ENCODE measurements at places on chromosomes 16 and 17.
A peak's percentile ranks its signal among the peaks of the same experiment; 100 is the strongest.

- no peak for DNase-seq
These were observed 591.4 kb upstream of the CDH11 start for GRCh38 chr16:65713181-65713808.

GRCh38 chr17:33284022-33284421 lies 9.1 kb downstream of the ASIC2 start:
- DNase-seq = no peak

- DNase-seq = no peak
These were observed 178.4 kb downstream of the FTO start for GRCh38 chr16:53882310-53882709.

GRCh38 chr16:88533932-88534637 lies 36.1 kb upstream of the ZC3H18 start:
- DNase-seq = peak; percentile 48

DNA sequence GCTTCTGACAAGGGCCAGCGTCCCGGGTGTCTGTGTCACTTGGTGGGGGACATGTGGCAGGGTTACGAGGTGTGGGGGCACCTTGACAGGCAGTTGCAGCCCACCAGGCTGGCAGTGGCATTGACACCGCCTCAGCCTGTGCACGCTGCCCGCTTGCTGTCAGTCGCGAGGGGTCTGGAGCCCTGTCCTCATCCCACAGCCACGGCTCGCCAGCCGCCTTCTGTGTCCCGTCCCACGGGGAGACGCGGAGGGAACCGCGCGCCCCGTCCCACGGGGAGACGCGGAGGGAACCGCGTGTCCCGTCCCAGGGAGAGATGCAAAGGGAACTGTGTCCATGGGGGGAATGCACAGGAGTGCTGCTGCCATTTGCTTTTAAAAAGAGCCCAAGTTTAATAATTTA lies 3.5 kb downstream of the PABPN1L start:
- no peak for DNase-seq

GRCh38 chr16:52368859-52369258 lies 178.1 kb downstream of the TOX3 start:
- no peak for DNase-seq

DNA sequence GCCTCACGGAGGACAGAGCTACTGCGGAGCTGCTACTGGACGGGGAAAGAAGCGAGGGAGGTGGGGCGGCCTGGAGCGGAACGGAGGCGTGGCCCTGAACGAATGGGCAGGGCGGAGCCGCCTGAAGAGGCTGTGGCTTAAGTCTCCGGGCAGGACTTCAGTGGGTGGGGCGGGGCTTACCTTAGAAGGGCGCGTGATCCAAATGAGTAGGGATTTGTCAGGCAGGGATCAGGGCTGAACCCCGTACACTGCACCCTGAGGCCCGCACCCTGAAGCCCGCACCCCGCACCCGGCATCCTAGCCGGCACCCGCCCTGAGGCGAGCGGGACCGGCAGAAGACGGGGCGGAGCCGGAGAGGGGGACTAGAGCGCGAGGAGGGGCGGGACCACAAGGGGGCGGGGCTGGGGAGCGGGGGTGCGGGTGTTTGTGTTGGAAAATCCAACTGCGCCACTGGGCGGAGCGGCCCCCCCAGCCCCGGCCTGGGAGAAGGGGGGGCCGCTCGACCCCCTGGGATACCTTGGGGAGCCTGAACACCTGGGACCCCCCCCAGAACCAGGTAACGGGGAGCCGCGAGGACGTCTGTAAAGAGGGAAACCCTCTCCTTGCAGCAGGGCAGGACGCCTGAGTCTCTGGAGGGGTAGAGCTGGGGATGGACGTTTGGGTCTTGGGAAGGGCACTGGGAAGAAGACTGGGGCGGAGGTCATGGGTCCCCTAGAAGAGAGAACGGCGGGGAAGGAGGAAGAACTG lies at the start of gene KDM6B:
KDM6B (plus strand) TSS at position 423 of the 747 bp plus-strand sequence. CDS start 11,338 bp downstream, outside the sequence.
- DNase-seq = peak; percentile 97

DNA sequence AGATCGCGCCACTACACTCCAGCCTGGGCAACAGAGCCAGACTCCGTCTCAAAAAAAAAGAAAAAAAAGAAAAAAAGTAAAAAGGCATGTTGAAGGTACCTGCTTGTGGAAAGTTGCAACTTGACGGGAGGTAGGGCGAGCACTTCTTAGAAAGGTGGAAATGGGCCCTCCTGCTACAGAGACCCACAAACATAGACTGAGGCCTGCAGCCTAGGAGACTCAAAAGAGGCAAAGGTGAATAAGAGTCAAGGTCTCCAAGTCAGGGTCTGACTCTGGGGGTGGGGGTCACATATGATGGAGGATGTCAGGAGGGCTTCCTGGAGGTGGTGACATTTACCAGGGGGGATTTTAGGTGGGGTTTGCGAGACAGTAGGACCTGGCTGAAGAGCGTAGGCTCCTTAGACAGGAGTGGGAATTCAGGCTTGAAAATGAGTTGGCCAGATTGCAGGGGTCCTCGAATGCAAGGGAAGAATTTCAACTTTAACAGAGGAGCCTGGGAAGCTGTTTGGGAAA lies 303.0 kb downstream of the SEC14L1 start:
- no peak for DNase-seq

Measured in tibial artery (tissue), 4 donors.